ENCODE measurements at places on chromosomes 16 and 17.

- no peak for DNase-seq
Measured at GRCh38 chr16:14475370-14476139, 154.5 kb downstream of the PARN start.

GRCh38 chr16:67458121-67458641 is 22.8 kb downstream of the ATP6V0D1 start:
- no peak for DNase-seq

- DNase-seq: no peak
Measured at GRCh38 chr17:50210240-50211225, 9.1 kb upstream of the COL1A1 start.

DNA sequence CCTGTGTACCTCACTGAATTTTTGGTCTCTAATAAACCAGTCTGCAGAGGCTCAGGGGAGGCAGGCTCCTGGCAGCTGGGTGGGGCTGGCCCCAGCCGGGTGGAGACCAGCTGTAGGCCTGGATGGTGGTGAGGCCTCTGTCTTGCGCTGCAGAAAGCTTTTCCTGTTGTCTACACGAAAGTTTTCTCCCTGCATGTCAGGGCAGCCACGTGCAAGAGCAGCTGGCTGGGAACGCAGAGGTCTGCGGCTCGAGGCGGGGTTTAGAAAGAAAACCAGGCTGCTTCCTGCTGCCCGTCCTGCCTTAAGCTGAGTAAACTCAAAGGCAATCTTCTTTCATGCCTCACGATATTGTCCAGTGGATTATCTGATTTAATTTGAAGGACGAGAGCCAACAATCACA is 2.4 kb downstream of the SERPINF1 start:
- DNase-seq: peak; percentile 79

DNA sequence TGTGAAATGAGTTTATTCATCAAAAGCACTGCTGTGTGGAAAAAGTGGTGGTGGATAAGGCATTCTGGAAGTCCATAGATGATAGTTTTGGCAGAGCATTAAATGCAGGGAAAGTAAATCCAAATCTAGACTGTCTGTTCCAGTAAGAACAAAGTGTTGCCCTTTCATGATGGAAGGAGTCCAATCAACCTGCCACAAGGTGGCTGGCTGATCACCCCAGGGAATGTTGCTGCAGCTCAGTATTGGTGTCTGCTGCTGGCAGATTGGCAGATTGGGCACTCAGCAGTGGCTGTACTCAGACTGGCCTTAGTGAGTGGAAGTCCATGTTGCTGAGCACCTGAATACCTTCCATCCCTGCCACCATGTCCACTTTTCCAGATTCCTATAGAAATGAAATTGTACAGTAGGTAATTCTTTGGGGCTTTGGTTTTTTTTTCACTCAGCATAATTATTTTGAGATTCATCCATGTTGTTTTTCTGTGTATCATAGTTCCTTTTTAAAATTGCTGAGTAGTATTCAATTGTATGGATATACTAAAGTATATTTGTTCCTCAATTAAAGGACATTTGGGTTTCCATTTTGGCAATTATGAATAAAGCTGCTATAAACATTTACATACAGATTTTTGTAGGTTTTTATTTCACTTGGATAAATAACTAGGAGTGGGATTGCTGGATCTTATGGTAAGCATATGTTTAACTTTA is 14.3 kb downstream of the DYNLL2 start:
- DNase-seq: no peak

DNA sequence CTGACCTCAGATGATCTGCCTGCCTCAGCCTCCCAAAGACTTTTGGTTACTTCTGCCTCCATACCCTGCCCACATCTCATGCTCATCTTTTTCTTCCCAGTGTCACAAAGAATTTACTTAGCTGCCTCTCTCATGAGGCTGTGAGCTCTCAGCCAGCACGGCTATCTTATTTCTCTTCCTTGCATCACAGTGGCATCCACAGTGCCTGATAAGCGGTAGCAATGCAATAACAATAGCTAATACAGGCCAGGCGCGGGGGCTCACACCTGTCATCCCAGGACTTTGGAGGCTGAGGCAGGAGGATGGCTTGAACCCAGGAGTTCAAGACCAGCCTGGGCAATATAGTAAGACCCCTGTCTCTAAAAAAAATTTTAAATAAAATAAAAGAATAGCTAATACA is 15.5 kb upstream of the MARVELD3 start:
- DNase-seq: no peak

DNA sequence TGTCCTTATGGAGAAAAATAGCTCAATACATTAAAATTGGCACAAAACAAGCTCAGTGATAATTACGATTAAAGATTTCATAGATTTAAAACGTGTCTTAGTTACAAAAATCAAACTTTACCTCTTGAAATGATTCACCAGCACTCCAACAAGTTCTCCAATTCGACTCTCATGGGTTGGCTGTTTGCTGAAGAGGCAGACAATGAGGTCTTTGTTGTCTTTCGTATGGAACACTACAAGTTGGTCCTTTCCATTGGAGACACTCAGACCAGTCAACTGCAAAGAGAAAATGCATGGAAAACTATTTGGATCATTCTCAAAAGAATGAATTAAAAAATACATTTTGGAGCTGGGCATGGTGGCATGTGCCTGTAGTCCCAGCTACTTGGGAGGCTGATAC is 118.2 kb downstream of the CDK5R1 start:
- no peak for DNase-seq

DNA sequence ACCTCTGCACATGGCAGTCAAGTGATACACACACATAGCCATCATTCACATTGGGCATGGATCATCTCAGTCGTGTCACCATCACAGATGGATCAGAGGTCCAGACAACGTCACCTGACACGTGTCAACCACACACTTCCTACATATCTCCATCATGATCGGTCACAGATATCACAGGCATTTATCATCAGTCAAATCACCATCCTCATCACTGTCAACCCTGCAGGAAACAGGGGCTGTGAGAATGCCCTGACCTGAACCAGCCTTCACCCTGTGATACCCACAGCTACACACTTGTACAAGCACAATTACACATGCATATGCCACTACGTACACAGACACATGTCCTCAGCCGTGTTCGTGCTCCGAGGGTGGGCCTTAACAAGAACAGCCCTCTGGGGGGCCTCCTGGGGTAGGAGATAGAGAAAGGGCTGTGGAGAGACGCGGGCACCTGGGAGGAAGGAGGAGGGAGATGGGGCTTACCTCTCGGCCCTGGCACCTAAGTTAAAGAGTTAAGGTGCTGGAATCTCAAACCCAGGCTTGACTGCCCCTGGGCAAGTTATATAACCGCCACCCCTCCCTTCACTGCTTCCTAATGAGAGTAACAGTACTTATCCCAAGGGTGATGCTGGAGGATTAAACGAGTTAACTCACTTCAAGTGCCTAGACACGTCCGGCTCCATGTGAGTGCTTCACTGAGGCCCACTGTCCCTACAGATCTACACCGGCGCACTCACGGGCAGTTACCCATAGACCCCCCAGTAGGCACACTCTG is 1.1 kb downstream of the SLC12A4 start:
- no peak for DNase-seq

DNA sequence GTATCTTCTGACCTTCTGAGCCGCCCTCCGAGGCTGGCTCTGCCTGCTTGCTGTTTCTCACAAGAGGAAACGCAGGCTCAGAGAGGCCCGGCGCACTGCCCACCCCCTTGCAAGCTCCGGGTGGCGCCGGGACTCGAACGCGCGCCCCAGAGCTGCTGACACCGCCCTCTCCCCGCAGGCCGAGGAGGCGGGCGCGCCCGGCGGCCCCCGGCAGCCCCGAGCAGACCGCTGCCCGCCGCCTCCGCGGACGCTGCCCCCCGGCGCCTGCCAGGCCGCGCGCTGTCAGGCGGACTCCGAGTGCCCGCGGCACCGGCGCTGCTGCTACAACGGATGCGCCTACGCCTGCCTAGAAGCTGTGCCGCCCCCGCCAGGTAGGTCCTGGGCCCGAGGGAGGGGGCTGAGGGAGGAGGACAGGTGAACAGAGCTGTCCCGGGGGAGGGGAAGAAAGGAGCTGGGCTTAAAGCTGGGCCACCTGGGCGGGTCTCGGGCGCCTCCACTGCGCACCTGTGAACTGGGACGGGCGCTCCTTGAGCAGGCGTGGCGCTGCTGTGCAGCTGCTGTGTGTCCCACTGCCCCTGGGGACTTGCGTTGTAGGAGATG is 18.2 kb downstream of the WFDC1 start:
- no peak for DNase-seq

GRCh38 chr17:79986411-79987186 is 49.1 kb downstream of the TBC1D16 start:
- no peak for DNase-seq

DNA sequence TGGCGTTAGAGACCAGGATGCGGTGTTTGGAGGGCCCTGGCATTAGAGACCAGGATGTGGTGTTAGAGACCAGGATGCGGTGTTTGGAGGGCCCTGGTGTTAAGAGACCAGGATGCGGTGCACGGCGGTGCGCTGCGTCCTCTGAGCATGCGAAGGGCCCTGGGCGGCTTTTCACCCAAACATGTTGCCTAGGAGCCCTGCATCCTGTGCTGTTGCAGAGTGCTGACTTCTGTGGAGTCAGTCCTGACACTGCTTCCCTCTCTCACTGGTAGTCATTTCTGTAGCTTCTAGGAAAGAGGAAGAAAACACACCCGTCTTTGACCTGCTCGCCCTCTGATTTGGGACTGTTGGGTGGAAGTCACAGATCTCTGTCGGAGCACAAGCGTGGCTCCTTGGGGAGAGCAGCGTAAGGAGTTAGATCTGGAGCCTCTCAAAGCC is 141.2 kb downstream of the LAT start:
- no peak for DNase-seq

DNA sequence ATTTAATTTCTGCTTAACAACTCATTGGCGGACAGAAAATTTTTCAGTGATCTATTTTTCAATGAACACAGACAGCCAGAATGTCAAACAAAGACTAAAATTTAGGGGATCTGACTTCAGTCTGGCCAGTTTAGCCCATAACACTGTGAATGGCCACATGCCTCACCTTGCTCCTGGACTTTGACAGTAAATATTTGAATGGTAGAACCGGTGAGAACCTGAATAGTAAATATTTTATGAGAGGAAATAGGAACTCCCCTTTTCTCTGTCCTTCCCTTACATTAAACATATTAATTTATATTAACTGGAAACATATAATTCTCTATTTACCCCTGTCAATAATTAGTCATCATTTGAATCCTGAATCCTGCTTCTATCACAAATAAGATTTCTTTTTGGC is 942.1 kb downstream of the KCNJ2 start:
- no peak for DNase-seq

DNA sequence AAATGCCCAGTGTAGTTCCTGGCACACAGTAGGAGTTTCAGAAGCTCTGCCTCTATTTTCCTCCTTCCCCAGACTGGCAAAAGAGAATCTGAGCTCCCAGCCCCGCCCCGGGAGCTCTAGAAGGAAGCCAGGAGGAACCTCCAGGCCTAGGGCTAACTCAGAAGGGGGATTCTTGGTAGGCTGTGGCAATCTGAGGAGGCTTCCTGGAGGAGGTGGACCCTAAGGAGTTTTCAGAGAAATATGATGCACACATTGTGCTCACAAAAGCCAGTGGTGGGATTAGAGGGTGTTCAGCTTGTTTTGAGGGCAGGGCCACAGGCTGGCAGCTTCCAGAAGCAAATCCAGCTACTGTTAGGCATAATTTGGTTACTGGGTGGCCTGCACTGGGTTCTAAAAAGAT is 10.0 kb downstream of the ADGRG1 start:
- no peak for DNase-seq

DNA sequence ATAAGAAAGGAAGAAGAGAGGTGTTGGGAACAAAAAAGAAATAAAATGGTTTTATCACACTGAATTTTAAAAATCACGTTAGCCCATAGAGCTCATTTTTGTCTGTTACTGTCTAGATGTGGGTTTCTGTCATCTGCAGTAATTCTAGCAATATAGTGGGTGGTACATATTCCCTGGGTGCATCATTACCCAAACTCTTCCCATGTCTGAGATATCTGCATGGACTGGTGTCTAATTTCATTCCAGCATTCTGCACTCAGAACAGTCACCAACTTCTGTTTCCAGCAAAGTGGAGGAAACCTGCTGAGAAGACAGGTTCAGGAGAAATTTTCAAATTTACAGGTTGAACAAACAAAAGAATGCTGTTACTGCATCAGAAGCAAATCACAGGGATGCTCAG is 263.8 kb downstream of the CDH11 start:
- DNase-seq: no peak

DNA sequence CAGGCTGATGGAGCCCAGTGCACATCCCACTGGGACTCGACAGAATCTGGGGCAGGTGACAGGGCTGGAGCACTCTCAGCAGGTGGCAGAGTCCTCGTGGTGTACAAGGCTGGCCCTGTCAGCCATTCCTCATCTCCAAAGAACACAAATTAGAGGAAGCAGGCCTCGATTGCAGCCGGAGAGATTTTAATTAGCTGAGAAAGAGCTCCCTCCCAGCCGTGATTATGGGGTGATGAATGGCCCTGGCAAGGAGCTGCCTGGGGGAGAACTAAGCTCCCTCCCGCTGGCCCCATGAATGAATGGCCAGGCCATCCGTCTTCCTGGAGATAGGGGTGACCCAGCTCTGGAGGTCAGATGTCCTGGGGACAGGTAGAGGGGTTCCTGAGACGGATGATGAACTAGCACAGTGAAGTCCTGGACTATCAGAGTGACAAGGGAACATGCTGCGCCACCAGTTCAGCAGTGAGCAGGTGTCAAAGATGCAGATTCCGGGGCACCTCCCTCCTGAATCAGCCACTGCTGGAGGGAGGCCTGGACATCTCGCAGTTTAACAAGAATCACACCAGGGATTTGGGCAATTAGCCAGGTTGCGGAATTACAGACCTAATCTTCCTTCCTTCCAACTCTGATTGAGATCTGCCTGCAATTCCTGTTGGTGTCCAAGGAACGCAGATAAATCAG is 35.5 kb downstream of the PIMREG start:
- DNase-seq: no peak

DNA sequence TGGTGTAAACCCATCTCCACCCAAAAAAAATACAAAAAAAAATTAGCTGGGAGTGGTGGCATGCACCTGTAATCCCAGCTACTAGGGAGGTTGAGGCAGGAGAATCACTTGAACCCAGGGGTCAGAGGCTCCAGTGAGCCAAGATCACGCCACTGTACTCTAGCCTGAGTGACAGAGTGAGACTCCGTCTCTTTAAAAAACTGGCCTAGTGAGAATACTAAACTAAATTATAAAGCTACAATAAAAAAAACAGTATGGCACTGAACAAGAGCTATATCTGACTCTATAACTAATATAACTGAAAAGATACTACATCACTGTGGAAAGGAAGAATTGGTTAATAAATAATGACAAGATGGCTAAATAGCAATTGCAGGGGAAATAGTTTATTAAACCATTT is 6.4 kb downstream of the SMURF2 start:
- DNase-seq: no peak

DNA sequence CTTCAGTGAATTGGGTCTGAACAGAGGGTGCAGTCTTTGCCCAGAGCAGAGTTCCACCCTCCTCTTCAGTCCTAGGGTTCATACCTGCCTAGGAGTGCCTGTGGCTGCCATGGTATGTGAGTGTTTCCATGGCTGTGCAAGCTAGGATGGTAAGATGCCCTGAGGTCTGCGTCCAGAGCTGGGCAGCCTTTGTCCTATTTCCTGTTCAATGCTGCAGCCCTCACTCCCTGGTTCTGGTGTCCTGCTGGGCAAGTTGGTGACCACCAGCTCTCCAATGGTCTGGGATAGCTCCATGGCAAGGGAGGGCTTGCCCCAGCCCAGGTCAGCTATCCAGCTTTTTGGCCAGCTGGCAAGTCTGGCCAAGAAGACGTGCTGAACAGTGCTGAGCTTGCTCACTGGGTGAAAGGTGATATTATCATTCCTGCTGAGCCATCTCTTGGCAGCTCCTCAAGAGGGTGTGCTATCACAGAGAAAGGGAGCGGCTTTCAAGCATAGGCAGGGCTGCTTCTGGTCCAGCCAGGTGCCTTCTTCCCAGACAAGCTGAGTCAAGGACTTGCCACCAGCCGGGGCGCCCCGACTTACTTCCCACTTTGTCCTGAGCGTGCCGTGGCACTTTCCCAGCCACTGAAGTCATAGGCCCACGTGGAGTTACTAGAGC is 13.0 kb upstream of the NFATC3 start:
- DNase-seq: peak; percentile 64

All from thymus (tissue), 14 donors.